ENCODE measurements at places on chromosomes 6 and 20.

DNA sequence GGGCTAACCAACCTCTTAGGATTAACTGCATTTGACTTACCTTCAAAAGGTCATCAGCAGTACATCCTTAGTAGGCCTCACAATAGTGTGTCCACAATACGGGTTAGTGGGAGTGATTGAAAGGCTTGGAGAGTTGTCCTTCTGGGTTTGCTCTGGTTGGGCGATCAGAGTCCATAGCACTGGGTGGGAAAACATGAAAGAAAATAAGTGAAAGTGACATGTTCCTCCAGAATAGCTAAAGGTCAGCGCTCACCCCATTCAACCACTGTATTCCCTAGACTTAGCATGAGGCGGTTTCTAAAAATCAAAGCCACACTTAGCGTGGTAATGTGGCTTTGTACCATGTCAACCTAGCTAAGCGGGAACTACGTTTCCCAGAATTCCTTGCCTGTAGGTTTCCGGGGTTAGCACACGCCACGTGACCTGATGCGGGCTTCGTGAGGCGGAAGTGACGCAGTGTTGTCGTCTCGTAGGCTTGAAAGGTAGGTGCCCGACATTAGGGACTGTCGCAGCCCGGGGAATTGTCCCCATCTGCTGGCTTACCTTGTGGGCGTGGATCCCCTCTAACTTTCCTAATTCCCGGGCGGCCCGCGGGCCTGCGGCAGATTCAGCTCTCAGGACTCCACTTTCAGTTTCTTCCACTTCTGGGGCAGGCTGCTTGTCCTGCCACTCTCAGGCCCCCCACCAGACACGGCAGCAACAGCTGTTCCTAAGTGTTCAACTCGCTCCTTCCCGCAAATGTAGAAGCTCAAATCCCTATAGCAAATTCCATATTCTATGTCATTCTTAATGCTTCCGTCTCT is 19.8 kb upstream of the SCP2D1 start:
- peak; percentile 87 for DNase-seq

DNA sequence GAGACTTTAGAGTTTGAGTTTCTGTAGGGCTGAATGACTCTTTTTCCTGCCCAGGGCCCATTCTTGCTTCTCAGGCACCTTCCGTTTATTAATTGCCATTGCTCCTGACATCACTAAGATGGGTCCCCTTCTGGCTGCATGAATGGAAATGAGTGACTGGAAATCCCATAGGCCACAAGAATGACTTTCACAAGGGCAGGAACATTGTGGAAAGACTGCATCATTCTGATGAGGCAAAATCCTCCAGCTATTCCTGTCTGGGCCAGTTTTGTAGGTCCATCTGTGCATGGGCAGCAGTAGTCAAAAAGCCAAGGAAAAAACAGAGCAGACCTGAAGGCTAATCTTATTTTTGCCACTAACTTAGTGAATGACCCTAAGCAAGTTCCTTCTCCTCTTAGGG is 19.3 kb downstream of the TMEM74B start:
- DNase-seq = no peak

GRCh38 chr20:53161473-53161872 is 189.3 kb downstream of the TSHZ2 start:
- DNase-seq = no peak

GRCh38 chr6:13260101-13260598 is 68.2 kb downstream of the TBC1D7 start:
- DNase-seq = no peak

DNA sequence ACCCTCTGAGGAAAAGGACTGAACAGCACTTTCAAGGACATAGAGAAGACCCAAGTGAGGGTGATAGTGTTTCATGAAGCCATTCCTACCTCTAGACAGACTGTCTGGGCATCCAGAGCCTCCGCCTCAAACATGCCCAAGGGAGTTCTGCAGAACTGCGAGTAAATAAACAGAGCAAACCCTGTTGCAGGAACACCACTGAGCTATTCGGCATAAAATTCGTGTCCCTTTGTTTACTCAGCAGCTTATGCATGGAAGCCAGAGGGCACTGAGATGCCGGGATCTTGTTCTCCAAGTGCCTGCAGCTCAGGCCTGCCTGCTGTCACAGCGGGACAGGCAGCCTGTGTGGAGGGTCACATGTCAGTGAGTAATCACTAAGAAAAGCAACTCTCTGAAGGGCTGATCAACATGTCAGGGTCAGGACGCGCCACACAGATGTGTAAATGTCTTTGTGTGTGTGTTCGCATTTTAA is 164.9 kb upstream of the HEY2 start:
- DNase-seq = no peak

DNA sequence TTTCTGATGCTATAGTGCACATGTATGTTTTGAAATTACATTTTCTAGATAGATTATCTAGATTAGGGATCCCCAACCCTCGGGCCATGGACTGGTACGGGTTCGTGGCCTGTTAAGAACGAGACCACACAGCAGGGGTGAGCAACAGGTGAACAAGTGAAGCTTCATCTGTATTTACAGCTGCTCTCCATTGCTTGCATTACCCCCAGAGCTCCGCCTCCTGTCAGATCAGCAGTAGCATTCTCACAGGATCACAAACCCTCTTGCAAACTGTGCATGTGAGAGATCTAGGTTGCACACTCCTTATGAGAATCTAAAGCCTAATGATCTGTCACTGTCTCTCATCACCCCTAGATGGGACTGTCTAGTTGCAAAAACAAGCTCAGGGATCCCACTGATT is 10.4 kb downstream of the CEP57L1 start:
- DNase-seq = no peak

GRCh38 chr20:17138237-17138636 is 88.6 kb upstream of the PCSK2 start:
- DNase-seq = no peak

GRCh38 chr6:157726892-157727628 is 96.0 kb upstream of the SNX9 start:
- no peak for DNase-seq

- peak; percentile 72 for DNase-seq
Observed at GRCh38 chr20:327186-328026, 2.1 kb downstream of the SOX12 start.

- DNase-seq = no peak
Observed at GRCh38 chr20:9632991-9633390, 118.6 kb downstream of the LAMP5 start.

- DNase-seq = no peak
Observed at GRCh38 chr6:139886396-139886795, 511.9 kb upstream of the CITED2 start.

DNA sequence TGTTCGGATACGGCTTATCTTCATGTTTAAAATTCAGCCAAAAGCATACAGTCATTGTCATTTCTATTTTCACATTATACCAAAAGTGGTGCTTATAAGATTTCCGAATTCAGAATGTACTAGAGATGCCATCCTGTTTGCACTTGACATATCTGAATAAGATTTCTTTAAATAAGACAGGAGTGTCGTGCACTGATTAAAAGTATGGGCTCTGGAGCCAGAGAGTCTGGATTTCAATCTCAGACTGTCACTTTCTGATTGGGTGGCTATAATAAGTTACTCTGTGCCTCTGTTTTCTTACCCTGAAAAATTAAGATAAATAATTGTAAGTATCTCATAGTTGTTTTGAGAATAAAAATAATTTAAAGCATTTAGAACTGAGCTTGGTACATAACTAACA is 92.8 kb downstream of the RWDD2A start:
- DNase-seq = no peak

DNA sequence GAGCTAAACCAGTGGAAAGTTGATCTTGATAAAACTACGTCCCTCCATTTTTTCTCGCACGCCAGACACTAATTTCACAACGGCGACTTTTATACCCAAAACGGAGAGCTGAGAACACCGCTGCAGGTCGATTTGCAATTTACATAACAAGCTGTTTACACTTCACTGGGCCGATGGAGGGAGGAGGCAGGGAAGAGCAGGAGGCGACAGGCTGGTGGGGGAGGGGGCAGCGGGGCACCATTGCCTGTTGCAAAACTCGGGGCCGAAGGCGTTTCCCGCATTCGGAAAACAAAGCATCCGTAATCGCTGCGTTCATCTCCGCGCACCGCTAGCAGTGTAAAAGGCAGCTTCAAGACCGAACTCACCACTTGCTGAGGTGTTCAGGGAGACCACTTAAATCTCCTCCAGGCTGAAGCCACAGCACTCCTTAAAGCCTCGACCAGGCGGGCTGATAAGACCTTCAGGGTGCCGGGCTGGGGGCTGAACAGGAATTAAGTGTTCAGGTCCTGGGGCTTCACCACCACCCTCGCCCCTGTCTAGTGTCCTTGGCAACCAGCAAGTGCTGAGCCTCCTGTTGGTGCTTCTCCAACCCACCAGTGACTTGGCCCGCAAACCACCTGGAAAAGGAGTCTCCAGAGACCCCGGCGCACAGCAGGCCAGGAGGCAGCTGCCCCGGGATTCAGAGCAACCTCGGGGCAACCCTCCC is 2.0 kb upstream of the FOXC1 start:
- no peak for DNase-seq
